ENCODE measurements at places on chromosomes 6 and 20.

GRCh38 chr6:146583966-146584365 lies 14.8 kb upstream of the ADGB start:
- DNase-seq = no peak

- no peak for DNase-seq
Measured at GRCh38 chr6:56927538-56928453, 27.1 kb upstream of the BEND6 start.

DNA sequence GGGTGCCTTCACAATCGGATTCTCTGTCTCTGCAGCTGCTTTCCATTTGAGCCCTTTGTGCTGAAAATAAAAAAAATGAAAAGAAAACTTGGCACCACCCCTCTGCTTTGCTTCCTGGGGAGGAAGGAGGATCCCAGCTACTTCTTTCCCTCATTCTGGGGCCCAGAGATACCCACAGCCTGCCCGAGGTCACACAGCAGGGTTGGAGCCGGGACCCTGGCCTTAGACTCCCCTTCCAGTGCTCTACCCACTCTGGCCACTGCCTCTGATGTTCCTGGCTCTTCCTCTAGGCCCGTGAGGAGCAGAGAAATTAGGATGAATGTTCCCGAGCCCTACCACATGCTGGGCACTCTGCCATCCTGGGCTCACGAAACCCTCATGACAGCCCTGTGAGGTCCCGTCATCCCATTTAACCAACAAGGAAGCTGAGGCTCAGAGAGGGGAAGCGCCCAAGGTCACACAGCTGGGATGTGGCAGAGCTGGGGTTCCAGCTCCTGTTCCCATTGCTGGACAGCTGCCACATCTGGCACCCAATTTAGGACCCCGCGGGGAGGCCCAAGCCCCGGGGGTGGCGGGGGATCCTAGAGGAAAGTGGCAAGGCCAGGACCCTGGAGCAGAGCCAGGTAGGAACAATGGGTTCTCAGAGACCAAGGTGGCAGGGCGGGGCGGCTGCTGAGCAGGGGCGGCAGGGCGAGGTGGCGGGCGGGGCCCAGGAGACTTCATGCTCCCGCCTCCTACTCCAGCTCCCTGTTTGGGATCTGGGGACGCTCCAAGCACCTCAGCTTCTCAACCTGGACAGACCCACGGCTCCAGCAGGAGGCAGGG lies 76.6 kb downstream of the CEBPB start:
- DNase-seq = no peak

DNA sequence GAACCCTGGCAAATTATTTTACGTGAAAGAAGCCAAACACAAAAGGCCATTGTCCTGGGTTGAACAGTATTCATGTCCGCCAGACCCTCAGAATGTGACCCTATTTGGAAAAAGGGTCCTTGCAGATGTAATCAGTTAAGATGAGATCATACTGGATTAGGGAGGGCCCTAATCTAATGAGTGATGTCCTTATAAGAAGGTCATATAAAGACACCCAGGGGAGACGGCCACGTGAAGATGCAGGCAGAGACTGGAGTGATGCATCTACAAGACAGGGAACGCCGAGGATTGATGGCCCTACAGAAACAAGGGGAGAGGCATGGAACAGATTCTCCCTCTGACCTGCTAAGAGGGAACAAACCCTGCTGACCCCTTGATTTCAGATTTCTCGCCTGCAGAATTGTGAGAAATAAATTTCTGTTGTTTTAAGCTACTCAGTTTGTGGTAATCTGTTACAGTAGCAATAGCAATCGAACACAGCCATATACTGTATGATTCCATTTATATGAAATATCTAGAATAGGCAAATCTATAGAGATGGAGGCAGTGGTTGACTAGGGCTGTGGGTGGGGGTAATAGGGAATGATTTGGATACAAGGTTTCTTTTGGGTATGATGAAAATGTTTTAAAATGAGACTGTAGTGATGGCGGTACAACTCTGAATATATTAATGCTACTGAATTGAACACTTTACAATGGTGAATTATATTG lies 132.9 kb upstream of the NUP153 start:
- peak; percentile 22 for DNase-seq

GRCh38 chr6:39982720-39983119 lies 48.5 kb upstream of the MOCS1 start:
- no peak for DNase-seq

GRCh38 chr20:31685853-31686643 lies 36.6 kb downstream of the BCL2L1 start:
- DNase-seq = no peak

DNA sequence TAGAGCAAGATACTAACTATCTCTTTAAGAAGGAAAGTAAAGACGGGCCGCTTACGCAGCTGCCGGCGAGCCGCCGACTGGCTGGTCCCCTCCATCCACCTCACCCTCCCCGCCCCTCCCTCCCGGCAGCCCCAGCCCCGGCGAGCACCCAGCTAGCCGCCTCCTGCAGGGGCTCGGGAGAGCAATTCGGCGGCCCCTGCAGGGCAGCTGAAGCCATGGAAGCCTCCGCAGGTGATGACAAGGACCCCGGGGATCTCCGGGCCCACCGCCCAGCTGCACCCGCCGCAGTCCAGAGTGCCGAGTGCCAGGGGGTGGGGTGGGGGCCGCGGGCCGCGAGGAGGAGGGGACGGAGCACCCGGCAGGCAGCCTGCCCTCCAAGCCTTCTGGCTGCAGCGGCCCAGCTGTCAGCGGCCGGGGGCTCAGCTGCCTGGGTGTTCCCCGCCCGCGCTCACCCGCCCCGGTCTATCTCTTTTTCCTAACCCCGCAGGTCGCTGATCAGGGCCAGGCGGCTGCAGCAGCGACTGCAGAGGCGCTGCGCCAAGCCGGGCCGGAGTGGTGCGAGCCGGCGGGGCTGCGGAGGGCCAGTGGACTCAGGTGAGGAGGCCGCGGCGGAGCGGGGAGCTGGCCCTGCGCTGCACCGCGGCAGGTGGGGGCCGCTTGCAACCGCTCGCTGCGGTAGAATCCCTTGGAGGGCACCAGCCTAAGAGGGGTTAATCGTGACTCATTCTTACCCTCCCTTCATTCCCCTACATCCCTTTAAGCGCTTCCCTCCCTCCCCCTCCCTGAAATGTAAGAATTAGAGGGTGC lies at the start of gene SNPH:
Gene SNPH, plus strand, starts transcription at position 128 of the 807 bp plus-strand sequence. CDS start 29,946 bp downstream, outside the sequence.
- peak; percentile 86 for DNase-seq

- no peak for DNase-seq
Measured at GRCh38 chr6:40849546-40849945, 189.5 kb downstream of the UNC5CL start.

DNA sequence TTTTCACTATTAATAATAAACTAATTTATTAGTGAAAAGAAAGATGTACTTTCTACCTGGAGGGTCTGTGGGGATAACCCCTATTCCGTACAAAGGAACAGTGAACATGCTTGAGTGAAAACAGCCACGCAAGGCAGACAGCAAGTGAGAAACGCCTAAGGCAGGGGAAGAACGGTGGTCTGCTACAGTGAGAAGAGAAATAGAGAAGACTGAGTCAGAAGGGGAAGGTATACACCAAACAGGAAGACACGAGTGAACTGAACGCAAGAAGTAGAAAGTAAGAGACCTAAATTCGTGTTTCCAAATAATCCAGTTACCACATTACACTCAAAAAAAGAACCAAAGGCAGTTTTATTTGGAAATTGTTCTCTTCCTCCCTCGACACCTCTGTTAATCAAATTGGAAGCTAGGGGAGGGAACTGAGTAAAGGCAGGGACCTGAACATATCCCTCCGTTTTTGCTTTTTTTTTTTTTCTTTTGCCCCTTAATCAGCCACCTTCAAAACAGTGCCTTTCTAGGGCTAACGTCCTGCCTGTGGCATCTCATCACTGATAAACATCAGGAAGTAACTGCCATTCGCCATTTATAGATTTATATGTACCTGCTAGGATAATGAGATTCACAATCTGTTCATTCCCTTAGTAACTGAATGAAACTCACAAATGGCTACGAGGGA lies 48.9 kb downstream of the ATXN1 start:
- DNase-seq = no peak

DNA sequence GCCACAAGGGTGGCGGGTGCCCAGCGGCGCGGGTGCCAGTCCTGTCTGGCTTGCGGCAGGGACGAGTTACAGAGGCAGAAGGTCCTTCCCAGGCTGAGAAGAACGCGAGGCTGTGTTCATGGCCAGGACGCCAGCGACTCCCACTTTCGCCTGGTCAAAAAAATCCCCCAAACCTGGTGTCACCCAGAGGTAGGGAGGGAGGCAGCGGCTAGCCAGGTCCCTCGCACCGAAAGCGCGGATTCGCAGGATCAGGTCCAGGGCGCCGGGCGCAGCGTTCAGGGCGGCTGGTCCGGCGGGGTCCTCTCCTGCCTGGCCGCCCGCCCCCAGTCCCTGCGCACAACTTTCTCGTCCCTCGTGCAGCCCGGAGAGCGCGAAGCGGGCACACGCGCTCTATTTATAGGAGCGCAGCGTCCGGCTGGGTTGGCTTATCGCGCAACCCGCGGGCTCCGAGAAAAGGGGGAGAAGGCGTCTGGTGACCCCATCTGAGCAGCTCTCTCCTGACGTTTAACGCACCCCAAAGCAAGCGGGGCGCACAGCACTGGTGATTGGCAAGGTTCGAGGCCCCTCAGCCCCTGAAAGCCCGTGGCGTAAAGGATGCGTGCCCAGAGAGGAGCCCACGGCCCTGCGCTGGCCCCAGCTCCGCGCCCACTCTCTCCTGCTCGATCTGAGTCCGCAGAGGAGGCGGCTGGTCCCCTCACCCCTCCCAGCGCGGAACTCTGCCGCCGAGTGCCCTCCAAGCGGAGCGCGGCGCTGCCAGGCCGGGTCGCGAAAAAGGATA lies 519 bp downstream of the CBLN4 start:
- DNase-seq = peak; percentile 29

DNA sequence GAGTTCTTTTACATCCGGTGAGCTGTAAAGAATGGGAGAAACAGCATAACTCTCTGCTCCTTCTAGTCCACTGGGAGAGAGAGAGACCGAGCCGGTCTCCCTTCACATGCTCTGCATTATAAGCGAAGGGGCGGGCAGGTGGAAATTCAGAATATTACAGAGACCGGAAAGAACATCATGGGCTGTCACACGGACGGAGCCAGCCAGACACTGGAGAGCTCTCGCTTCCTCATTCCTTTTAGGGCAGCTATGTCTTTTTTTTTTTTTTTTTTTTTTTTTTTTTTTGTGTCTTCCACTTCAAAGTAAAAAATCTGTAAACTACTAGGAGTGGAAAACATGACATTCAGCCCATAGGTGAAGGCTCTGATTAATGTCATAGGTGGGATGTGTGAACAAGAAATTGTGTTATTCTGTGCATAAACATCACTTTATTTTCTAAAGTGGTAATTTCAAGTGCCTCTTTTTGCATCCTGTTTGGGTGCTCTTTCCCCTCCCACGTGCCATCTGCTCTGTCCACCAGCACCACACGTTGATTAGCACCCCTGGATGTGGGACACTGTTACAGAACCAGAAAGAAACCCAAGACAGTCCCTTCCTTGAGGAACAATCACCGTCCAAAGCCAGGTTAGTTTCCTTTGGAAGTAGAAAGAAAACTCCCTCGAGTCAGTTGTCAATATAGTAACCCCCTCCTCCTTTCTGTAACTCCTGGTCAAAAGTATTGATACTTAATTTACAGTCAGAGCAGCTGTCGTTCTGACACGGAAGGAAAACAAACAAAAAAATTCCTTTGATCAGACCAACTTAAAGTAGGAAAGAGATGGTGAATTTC lies at the start of gene TAGAP:
Gene TAGAP, minus strand, starts transcription at position 93 of the 829 bp plus-strand sequence. CDS start 845 bp downstream, outside the sequence.
- DNase-seq = no peak

- peak; percentile 88 for DNase-seq
Measured at GRCh38 chr20:327186-328026, 2.1 kb downstream of the SOX12 start.

DNA sequence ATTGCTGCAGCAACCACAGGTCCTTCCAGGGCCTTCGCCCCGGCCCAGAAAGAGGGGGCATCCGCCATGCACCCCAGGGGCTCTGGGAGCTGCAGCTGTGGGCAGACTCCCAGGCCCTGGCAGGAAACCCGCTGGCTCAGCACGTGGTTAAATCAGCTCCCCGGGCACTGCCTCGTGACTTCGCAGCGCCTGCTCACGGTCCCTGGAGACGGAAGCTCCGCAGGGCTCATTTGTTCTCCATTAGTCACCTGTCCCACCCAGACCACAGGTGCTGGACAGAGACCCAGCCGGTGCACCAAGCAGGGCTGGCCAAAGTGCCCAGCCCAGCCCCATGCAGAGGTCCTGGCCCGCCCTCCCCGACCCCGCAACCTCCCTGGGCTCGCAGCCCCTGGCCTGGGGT lies 14.7 kb downstream of the KCNQ2 start:
- DNase-seq = no peak

DNA sequence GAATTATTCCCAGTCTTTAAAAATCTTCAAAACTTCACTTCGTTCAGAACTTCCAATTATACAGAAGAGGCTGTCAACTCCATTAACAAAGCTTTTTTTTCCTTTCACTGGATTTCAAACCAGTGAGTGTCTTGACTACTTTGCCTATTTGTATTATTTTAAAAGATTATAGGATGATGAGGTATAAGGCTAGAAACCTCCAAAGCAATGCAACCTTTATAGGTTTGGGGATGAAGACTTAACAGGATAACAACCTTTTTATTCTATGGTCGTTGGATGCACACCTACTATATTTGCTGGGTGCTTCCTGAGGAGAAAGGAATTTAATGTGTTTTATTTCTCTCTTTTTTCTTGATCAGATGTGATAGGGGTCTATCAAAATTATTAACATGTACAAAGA lies 1.9 kb upstream of the OVOL2 start:
- DNase-seq = no peak

GRCh38 chr6:3960754-3961361 lies 111.7 kb downstream of the FAM50B start:
- no peak for DNase-seq

DNA sequence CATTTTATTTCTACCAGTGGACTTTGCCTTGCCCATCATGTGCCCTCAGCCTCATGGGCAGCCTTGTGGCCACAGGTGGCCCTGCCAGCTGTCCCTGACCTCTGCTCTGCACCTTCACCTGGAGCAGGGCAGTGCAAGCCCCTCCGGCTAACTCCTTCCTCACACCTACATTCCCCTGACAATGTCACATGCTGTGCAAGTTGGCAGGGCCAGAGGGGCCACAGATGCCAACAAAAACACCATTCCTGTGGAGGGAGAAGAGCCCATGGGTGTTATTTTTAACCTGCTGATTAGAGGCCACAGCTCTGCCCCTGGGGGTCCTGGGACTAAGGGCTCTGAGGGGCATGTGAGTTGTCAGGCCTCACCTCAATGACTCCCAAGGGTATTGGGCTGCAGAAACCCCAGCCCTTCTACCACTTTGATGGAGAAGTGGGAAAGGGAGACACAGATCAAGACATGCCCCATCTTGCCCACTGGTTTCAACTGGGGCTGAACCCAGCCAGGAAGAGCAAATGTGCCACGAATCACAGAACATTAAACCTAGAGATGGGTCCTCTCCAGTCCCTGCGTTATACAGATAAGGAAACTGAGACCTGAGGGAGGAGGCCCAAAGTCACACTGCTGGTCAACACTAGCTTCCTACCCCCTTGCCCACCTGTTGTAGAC lies 65.0 kb downstream of the MRPL14 start:
- no peak for DNase-seq

All from glutamatergic neuron (in vitro differentiated cells).